Cerebellar nuclear complex (tissue), 1 donor: ENCODE measurements at places on chromosomes 4 and X.

- DNase-seq: no peak
Observed at GRCh38 chrX:112083624-112084326, 1.2 kb upstream of the TRPC5 start.

- DNase-seq: no peak
Observed at GRCh38 chrX:108735091-108735678, 1.2 kb downstream of the IRS4 start.

GRCh38 chr4:107452717-107453630, 267.1 kb downstream of the PAPSS1 start:
- no peak for DNase-seq

DNA sequence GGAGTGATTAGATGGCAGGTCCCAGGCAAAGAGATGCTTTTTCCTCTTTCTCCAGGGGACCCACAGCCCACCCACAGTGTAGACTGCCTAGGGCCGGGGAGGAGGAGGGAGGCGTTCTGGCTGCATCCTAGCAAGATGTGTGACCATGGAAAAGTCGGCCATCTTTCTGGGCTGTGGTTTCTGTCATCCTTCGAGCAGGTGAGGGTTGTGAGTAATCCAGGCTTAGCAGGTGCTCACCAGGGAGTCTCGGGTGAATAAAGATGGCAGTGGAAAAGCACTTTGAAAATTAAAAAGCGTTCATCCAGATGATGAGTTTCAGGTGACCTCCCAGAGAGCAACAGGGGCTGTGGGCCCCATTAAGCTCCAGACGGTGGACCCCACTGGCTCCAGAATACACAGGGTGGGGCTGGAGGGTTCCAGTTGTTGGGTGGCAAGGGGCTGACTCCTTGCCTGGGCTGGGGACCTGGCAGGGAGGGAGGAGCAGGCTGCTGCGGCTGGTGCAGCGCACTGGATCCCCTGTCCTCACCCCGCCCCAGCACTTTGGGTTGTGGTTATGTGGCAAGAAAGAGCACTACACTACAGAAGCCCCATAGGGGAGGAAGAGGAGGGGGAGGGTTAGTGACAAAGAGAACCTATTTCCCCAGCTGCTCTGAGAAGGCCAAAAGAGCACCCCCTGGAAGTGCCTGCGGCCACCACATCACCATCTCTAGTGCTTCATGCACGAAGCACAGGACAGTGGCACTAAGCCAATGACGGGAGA, 23.7 kb downstream of the ELF4 start:
- no peak for DNase-seq

DNA sequence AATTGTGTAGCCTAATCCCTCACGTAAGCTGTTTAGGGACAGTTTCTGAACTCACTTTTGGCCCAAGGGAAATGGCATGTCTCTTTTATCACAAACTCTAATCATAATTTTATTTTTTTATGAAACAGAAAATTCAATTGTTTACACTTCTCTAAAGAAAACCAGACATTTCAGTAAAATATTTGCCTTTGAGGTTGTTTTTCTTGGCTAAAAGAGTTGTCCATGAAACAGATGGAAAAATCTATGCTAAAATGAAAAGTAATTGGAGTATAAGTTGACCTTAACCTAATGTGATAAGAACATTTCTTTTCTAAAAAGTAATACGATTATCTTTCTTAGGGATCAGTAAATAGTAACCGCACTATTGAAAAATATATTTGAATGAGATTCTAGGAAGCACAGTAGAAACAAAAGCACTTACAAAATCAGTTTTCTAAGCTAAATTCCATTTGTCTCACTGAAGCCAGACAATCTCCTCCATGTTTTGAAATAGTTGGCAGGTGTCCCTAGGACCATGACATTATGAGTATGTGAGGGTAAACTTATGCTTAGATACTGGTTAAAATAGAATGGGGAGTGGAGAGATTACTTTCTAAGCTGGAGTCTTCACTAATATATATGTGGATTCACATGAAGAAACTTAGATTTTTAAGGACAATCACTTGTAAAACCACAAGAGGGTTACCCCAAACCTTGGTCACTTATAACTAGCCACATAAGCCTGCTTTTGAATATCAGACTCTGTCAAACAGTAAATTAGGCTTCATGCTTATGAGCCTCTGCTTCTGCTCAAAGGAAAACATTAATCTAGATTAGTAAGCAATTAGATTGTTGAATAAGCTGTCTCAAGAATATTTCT, 20.1 kb upstream of the TET2 start:
- no peak for DNase-seq

DNA sequence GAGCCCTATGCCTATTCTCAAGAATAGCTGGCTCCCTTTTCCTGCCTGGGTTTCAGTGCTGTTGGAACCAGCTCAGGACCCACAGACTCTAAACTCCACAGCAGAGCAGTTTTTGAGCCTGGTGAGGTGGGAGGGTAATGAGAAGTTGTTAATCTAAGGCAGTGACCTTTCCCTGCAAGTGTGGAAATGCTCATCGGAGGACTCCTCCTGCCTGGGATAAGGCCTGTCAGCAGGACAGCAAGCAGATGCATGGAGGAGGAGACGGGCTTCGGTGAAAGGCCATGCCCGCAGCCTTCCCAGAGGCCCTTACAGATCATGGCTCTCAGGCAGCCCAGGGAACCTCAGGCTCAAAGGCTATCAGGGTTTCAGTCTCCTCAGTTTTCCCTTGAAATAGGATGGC, 70.0 kb upstream of the SHISA3 start:
- DNase-seq: no peak

- DNase-seq: no peak
Observed at GRCh38 chrX:110373310-110373709, 14.7 kb downstream of the RTL9 start.

- DNase-seq: no peak
Observed at GRCh38 chrX:21875013-21875412, 19.2 kb downstream of the YY2 start.

- no peak for DNase-seq
Observed at GRCh38 chrX:13968198-13968597, 61.5 kb downstream of the GEMIN8 start.

GRCh38 chr4:185773419-185773818, 38.6 kb downstream of the SORBS2 start:
- no peak for DNase-seq

- DNase-seq: no peak
Observed at GRCh38 chr4:25302626-25303025, 9.9 kb upstream of the ZCCHC4 start.

GRCh38 chr4:122855353-122855890, 28.8 kb downstream of the FGF2 start:
- DNase-seq: no peak

GRCh38 chr4:11297201-11297600, 131.5 kb downstream of the HS3ST1 start:
- DNase-seq: no peak

DNA sequence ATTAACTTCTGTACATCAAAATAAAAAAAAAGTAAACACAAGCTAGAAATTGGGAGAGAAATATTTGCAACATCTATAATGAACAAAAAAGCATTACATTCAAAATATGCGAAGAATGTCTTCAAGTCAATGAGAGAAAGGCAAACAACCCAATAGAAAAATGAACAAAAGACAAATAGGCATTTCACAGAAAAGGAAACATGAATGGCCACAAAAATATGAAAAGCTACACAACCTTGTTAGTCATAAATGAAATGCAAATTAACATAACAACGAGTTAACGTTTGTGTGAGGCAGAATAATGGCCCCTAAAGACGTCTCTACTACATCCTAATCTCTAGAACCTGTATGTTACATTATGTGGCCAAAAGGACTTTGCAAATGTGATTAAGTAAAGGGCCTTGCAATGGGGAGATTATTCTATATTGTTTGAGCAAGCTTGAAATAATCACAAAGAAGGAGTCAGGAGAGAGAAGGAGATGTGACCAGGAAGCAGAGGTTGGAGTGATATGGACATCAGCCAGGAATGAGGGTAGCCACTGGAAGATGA, 86.8 kb downstream of the WDFY3 start:
- DNase-seq: no peak

GRCh38 chr4:120682981-120683380, 239.5 kb downstream of the PRDM5 start:
- no peak for DNase-seq

DNA sequence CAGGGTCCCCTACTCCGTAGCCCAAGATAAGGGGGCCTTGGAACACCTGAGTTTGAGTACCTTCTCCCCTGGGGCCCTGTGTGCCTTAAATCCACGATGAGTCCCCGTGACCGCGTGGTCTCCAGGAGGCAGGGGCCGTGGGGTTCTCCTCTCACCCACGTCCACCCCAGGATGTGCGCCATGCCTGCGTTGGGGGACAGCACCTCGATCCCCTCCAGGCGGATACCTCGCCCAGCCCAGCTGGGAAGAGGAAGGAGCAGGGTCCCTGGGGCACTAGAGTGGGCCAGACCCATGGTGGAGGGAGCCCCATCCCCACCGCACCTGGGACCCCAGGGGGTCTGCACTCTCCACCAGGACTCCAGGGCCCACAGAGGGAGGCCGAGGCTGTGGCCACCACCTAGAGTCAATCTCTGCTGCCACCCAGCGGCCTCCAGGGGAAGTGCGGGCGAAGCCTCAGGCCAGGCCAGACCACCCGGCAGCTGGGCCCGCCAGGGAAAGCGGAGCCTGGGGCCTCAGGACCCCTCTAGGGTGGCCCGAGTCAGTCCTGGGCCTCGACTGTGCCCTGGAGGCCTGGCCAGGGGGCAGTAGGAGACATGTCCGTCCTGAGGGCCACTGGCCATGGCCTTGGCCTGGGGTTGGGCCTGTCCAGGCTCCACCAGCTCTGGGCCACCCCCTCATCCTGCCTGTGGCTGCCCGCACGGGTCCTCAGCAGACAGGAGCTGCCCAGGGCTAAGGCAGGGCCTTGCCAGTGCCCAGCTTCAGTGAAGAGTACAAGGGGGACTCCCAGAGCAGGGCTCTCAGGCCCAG, 55.0 kb downstream of the FAM53A start:
- no peak for DNase-seq

DNA sequence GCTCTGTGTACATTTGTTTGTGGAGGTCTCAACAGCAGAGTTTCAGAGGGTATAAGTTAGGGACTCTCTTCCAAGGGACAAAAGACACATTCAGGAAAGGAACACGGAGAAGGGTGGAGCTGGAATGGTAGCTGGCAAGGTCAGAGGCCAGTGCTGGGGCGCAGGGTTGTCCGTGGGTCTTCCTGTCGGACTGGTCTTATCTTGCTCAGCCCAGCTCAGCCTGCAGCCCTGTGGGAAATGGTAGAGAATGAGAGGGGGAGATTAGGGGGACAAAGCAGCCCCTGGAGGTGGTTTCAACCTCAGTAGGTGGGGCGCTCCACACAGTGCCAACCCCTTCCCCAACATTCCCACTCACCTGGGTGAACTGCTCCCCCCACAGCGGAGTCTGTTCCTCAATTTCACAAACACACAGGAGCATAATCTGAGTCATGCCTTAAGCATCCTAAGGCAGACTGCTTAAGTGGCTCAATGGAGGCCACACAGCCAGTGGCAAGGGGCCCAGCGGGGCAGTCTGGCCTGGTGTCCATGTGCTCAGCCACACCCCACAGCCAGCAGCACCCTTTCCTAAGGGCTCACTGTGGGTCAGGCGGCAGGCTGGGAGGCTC, 6.9 kb upstream of the HDAC6 start:
- no peak for DNase-seq

DNA sequence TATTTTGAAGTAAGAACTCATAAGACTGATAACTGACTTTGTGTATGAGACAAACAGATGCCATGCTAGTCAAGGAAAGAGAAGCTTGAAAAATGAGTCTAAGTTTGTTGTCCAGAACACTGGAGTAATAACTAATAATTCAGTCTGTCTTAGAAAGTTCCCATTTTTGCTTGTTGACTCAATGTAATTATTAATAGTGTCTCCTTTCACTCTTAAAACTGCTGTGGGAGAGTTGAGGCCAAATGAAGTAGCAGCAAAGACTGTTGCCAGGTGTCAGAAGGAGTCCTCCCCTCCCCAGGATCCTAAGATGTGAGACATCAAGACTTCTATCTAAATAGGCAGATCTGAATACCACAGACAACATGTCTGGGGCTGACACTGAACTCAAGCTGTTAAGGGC, 20.8 kb upstream of the FAM13A start:
- DNase-seq: no peak

DNA sequence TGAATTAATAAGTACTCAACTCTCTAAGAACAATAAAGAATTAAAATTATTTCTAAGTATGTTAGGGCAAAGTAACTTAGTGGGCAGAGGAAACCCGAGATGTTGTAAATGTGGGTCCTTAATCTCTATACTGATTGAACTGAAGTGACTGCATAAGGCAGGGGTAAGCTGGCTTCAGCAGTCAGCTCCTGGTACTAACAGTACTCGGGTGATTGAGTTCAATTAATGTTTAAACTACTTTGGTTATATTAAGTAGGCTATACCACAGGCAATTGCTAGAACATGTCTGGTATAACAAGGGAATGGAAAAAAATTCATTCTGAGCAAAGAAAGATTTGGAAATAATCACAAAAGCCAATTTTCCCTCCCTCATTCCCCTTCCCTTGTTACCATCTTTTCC, 90.7 kb downstream of the LNX1 start:
- DNase-seq: no peak

DNA sequence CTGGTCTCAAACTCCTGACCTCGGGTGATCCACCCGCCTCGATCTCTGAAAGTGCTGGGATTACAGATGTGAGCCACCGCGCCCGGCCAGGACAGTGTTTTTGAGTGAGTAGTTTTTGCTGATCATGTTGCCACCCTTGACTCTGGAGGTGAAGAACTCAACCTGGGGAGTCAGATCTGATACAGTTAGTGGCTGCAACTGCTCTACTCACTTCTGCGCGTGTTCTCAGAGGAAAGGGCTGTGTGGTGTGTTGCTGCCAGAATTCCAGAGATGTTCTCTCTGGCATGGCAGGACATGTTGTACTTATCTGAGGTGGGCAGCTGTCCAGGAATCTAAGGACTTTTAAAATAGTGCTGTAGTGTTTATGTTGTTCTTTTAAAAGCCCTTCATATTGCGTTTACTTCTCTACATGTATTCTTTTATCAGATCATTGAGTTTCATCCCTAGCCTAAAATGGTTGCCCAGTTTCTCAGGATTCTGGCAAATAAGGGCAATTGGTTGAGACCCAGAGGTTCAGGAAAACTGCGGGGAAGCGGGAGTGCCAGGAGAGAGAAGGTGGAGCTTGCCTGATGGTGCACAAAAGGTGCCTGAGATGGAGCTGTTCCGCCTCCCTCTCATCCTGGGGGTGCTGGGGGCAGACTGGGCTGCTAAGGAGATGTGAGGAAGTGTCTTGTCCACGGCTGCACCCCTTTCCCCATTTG, 97.7 kb downstream of the ARHGAP10 start:
- no peak for DNase-seq

DNA sequence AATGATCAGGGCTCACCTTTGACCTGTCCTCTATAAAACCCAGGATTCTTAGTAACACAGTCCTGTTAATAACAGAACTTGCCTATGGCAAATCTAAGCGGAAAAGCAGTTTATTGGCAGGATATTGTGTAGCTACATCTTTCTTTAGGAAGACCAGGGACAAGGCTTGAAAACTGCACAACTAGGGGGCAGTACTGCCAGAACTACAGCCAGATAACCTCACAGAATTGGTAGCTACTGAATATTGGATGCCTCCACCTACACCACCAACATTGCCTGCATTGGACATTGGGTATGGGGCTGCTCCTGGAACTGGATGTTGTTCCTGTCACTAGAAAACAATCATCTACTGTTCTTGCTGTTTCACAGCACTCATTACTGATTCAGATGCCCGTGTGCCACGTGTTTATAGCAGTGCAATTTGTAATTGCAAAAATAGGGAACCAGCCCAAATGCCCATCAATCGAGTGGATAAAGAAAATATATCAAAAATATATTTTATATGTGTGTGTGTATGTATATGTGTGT, 47.4 kb downstream of the REPS2 start:
- no peak for DNase-seq
